ENCODE measurements at places on chromosomes 3 and 15.

- DNase-seq, result no peak
These were observed 165.7 kb upstream of the ADAMTS9 start for GRCh38 chr3:64853456-64853855.

DNA sequence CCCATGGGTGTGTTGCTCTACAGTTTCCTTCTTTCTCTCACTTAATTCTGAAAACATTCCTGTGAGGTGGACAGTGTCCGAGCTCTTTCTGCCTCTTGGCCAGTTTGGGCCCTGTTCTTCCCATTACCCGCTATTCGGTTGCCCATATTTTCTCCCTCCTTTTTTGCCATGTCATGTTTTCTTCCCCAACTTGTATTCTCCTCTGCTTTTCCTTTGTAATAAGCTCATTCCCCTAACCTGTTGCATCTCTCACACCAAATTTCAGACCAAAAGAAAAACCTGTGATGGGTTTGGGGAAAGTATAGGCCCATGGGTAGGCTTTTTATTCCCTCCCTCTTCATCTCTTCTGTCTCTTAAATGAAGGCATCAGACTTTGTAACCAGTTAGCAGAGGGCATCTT, 30.5 kb downstream of the NKIRAS1 start:
- DNase-seq, result no peak

DNA sequence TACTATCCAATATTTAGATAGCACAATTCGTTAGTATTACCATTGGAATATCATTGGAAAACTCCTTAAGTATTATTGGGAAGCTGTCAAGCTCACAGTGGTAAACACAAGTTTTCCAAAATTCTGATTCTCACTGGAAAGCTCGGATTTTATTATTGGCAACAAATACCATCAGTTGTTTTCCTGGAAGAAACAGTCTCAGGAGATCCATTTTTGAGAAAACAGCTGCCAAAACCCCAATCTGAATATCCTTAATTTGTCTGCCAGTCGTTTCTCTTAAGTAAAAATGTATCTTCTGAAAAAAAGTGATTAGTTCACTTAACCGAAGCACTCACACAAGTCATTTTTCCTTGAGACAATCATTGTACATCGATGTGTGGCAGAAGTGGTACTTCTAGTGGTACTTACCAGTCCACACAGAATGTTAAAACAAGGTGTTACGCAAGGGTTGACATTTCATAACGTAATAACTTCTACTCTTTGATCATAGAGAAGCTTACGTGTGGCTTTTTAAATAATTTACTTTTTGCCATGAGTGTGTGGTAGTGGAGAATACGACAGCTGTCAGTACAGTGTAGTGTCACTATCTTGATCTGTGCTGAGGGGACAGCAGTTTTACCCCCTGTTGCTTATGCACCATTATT, 74.9 kb downstream of the FAM43A start:
- peak; percentile 23 for DNase-seq

DNA sequence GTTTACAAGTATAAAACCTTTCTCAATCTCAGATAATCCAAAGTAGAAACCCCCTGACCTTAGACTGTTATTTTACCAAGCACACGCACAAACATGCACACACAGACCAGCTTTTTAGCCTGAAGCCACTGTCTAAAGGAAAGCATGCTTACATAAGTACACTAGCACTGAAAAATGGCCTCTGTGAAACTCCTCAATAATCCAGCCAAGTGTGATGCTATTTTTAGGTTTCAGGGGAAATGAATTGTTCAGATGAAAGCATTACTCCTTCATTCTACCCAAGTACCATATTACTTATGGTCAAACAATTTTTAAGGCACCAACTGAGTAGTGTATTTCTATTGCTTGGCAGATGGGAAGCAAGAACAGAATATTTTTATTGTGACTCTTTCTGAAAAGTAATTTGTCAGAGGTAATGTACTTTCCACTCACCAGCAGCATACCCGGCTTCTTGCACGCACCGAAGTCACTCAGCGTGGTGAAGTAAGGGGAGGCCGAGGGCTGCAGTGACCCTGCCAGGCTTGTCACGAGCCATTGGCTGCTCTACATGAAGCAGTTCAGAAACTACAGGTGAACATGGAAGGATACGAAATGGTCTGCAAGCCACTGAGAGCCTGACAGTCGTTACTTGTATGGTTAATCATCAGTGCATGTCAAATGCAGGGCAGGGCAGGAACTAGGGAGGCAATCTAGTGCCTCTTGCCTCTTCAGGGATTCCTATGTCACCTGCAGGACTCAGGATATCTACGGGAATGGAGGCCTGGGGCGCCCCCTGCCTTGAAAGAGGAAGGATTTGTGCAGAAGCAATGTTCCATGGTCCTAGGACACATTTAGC, 106.7 kb downstream of the GABRB3 start:
- no peak for DNase-seq

DNA sequence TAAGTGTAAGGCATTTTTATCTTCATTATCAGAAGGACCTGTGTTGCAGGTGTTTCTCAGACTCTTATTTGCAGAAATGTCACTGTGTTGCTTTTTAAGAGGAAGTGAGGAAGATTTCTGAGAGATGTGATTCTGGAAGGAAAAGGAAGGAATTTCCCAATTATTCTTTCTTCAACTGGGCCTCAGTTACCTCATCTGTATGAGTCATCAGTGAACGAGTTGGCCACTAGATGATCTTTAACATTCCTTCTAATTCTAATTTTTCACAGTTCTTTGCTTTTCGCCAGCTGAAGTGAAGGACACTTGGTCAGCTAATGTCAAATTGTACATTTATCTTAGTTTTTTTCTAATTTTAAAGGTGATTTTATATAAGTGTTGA, 28.9 kb downstream of the CLEC3B start:
- DNase-seq, result peak; percentile 85

- peak; percentile 70 for DNase-seq
These were observed 91.8 kb upstream of the PFN2 start for GRCh38 chr3:150062492-150062891.

DNA sequence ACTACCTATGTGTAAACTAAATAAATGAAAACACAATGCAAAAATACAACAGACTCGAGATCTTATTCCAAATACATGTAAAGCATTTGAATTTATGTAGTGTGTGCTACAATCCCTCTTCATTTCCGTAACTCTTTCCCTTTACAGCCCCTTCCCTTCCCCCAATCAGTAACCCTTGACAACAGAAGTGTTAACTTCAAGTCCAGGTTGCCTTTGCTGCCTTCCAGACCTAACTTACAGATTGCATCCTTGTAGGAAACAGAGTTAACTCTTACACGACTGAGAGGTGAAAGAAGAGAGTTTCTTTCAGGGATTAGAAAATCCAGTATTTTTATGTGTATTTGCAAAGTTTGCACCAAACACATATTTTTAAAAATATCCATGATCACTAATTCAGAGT, 1.4 kb upstream of the ROBO1 start:
- DNase-seq, result no peak

DNA sequence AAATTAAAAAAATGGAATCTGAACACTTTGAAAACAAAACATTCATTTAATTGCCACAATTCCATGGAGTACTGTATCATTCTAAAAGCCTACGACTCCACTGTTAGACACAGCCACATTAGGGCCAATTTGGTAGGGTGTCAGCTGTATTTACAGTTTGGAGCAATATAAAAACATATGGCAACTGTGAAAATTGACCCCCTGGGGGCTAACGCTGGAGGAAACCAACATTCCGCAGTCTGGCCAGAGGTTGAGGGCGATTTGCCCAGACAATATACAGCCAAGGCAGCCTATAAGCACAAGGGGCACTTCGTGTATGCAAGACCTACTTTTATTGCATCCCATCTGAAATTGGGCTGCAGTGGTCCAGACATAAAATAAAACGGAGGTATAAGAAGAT, 476.5 kb upstream of the WNT5A start:
- DNase-seq, result no peak

GRCh38 chr15:41284427-41285177, 47.8 kb downstream of the OIP5 start:
- peak; percentile 24 for DNase-seq

GRCh38 chr3:38834110-38834509, 18.1 kb upstream of the SCN10A start:
- DNase-seq, result peak; percentile 94

GRCh38 chr3:23944861-23945662, at the start of gene NR1D2:
Gene NR1D2 (plus strand): TSS chr3:23945286. CDS start chr3:23945579, 293 bp downstream.
- DNase-seq, result peak; percentile 71

- DNase-seq, result peak; percentile 46
These were observed 22.1 kb downstream of the CNTN3 start for GRCh38 chr3:74592359-74592758.

DNA sequence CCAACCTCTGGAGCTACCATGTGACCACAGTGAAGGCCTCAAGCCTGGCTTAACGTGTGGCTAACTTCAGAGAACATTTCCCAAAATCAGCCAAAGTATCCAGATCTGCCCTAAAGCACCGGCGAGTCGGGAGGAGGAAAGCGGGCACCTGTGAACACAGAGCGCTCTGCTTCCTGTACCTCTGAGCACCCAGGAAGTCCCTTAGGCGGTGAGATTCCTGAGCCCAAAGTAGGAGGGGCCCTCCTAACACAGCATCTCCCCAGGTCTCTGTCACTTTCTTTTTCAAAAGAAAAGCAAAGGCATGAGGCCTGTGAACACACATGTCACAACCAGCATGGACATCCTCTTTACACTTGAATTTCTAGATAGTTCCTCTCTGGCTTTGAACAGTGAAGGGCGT, 944 bp upstream of the EIF4E3 start:
- no peak for DNase-seq

- no peak for DNase-seq
These were observed 40.7 kb downstream of the GLCE start for GRCh38 chr15:69200832-69201745.

DNA sequence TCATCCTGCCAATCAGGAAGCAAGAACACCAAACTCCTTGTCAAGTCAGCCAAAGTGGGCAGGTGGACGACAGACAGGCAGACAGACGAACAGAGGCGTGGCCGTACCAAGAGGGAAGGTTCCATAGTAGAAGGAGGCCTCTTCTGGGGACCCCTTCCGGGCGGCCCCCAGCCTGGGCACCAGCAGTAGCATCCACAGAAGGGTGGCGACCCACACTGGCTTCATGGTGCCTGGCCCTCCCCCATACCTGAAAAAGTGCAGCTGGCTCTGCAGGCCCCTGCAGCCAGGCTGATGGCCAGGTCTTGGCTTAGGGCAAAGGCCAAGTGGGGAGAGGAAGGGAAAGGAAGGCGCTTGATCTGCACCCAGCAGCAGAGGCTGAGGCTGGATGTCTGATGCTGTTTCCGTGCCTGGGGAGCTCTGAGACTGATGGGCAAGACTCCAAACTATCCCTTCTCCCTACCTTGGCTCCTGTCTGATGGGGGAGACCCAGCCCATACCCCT, 607 bp downstream of the LCTL start:
- DNase-seq, result no peak

- no peak for DNase-seq
These were observed 631 bp upstream of the MFGE8 start for GRCh38 chr15:88913850-88914169.

- no peak for DNase-seq
These were observed 307.4 kb upstream of the RARB start for GRCh38 chr3:25120665-25121064.

DNA sequence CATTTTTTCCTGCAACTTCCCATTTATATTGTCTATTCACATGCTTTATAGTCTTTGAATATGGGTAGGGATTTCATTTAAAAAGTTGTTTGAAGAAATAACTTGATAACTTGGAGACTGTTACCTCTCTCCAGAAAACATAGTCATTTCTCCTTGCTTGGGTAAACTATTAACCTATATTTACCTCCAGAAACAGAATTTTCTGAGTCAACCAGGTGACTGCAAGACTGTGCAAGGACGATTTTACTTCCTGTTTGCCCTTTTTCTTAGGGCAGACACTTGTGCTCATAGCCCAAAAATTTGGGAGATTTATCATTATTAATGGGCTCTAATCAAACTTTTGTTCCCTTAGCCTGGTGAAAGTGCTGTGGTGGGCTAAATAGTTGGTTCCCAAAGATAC, 14.3 kb upstream of the MOBP start:
- DNase-seq, result no peak

GRCh38 chr3:158906749-158907148, 104.9 kb downstream of the MFSD1 start:
- no peak for DNase-seq

GRCh38 chr3:107438671-107439070, 61.4 kb downstream of the CCDC54 start:
- DNase-seq, result no peak

DNA sequence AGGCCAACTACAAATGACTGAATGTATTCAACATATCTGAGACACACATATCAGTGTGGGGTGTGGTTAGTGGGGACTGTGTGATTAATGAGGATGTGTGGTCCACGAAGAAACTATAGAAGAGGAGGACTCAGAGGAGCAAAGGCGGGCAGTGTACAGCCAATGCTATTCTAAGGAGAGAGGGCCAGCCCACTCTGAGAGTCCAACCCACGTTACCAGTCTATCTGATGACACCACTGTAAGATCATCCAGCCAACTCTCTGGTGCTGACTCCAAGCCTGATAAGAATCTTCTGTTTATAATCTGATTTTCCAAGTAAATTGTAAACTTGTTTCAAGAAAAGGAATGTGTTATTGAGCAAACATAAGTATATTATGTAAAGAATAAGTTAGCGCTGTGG, 47.2 kb downstream of the MCF2L2 start:
- peak; percentile 45 for DNase-seq

DNA sequence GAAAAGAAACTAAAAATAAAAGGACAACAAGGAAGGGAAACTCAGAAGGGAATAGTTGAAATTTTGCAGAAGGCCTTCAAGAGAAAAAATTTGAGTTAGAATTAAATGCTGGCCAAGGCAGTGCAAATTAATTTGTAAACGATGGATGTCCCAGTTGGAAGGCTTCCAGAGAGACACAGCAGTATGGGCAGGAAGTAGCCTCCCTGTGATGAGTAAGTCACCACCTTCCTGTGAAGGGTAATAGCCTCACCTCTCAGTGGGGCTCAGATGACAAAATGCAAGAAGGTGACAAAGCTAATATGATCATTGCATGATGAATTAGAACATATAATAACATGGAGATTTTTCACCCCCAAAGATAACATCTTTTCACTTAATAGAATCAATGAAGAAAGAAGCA, 27.3 kb upstream of the TMCO5A start:
- peak; percentile 28 for DNase-seq

- peak; percentile 41 for DNase-seq
These were observed 22.4 kb downstream of the LZTFL1 start for GRCh38 chr3:45819543-45819942.

GRCh38 chr15:70569091-70569713, 194.2 kb downstream of the UACA start:
- peak; percentile 70 for DNase-seq

- peak; percentile 24 for DNase-seq
These were observed 21.6 kb downstream of the RNU5B-1 start for GRCh38 chr15:65326117-65326526.

- DNase-seq, result no peak
These were observed 282.6 kb downstream of the FOXP1 start for GRCh38 chr3:71300951-71301393.

GRCh38 chr3:118710532-118710931, 324.1 kb downstream of the IGSF11 start:
- DNase-seq, result no peak

GRCh38 chr3:71061581-71061980, 521.9 kb downstream of the FOXP1 start:
- no peak for DNase-seq

All from cardiac fibroblast (primary cell).